ENCODE measurements at places on chromosomes 5 and 9. TPM values are rescaled to one million over a fixed set of nuclear protein-coding genes. Genes with fewer than 3 reads are reported as not detected.

The KCTD16 gene
- 0.16 TPM for total RNA-seq

The UNC5A gene
- total RNA-seq = not detected

The IFNA2 gene
- not detected for total RNA-seq

The CD14 gene
- total RNA-seq = 0.58 TPM

The ADCY2 gene
- not detected for total RNA-seq

The KIF27 gene
- 1.9 TPM for total RNA-seq

The DOCK8 gene
- total RNA-seq = 132 TPM

The OTP gene
- not detected for total RNA-seq

The HDAC3 gene
- 84.6 TPM for total RNA-seq

The SPINK4 gene
- not detected for total RNA-seq

Data from activated naive CD8-positive, alpha-beta T cell treated with anti-CD3 and anti-CD28 coated beads for 36 hours (primary cell).